ENCODE measurements at places on chromosomes 6 and 20.

GRCh38 chr6:120648713-120649112 is 685.6 kb downstream of the TBC1D32 start:
- no peak for DNase-seq

DNA sequence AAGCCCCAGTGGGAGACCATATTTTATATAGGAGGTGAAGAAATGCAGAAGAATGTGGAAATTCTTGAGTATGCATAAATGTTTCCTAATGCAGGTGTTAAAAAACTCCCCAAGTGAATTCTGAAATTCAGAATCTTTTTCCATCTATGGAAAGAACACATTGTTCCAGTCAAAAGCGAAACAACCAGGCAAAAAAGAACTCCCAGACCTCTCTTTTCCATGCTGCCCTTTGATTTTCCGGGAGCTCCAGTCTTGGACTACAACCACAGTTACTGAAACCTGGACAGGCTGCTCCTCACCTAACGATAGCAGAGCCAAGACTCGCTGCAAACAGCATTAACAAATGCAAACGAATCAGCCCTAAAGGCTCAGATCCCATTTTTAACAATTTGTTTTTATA is 108.7 kb upstream of the CNKSR3 start:
- DNase-seq, result no peak

GRCh38 chr6:15147827-15148226 is 98.0 kb upstream of the JARID2 start:
- DNase-seq, result no peak

GRCh38 chr6:139962654-139963347 is 588.4 kb upstream of the CITED2 start:
- no peak for DNase-seq

Measured in left renal cortex interstitium (tissue), 4 donors.